ENCODE measurements at places on chromosomes 12 and 14.

GRCh38 chr12:58169826-58170225 is 228.5 kb downstream of the ATP23 start:
- no peak for DNase-seq
- no peak overlapping the region for H3K4me3 ChIP-seq
- H3K27me3 ChIP-seq, result peaks cover 50% of the 10 kb centered on the region
- H3K4me1 ChIP-seq, result no peaks in the 10 kb centered on the region
- H3K27ac ChIP-seq, result no peak overlapping the region
- no peaks in the 10 kb centered on the region for H3K36me3 ChIP-seq

- DNase-seq, result peak; percentile 63
- peaks cover 4% of the 10 kb centered on the region for H3K36me3 ChIP-seq
- H3K27me3 ChIP-seq, result no peaks in the 10 kb centered on the region
- H3K4me1 ChIP-seq, result peaks cover 20% of the 10 kb centered on the region
Observed at GRCh38 chr12:96061864-96062453, 26.6 kb upstream of the LTA4H start.

- no peak for DNase-seq
- no peak overlapping the region for H3K27ac ChIP-seq
- no peak overlapping the region for H3K4me3 ChIP-seq
Observed at GRCh38 chr12:89344862-89345202, 7.5 kb downstream of the DUSP6 start.

DNA sequence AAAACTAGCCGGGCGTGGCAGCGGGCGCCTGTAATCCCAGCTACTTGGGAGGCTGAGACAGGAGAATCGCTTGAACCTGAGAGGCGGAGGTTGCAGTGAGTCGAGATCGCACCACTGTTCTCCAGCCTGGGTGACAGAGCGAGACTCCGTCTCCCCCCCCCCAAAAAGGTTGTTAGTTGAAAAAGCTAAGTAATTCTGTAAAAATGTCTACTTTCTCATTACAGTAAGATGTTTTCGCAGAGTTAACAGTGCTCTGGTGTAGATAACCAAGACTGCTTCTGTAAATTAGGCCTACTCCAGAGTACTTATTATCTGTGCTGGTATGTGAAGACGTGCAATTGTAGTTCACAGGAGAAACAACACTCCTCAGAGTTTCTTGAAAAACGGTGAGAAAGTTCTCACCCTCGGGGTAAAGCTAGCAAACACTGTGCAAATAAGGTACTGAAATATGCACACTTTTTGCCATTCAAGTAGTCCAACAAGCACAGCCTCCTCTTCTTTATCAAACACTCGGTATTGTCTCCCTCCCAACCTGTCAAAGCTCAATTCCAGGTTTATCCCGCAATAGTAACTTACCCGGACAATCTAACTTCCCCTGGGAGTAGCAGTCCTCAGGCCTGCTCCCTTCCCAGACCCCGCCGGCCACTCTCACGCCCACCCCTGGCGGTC is 974 bp downstream of the BTBD7 start:
- peak overlapping the region; percentile 92 for H3K4me3 ChIP-seq
- peak overlapping the region; percentile 94 for H3K27ac ChIP-seq
- no peaks in the 10 kb centered on the region for H3K27me3 ChIP-seq
- peaks cover 12% of the 10 kb centered on the region for H3K36me3 ChIP-seq
- peak; percentile 13 for DNase-seq

- H3K4me3 ChIP-seq, result no peak overlapping the region
- no peak overlapping the region for H3K27ac ChIP-seq
- H3K4me1 ChIP-seq, result no peaks in the 10 kb centered on the region
- peaks cover 17% of the 10 kb centered on the region for H3K27me3 ChIP-seq
Observed at GRCh38 chr14:78162202-78162601, 8.0 kb upstream of the NRXN3 start.

- H3K27me3 ChIP-seq, result peaks cover 20% of the 10 kb centered on the region
- H3K4me1 ChIP-seq, result no peaks in the 10 kb centered on the region
- no peak overlapping the region for H3K27ac ChIP-seq
- DNase-seq, result no peak
- no peak overlapping the region for H3K4me3 ChIP-seq
Observed at GRCh38 chr14:38867561-38868150, 235.4 kb downstream of the SEC23A start.

GRCh38 chr12:106073179-106073578 is 65.6 kb downstream of the NUAK1 start:
- no peak overlapping the region for H3K27ac ChIP-seq
- no peaks in the 10 kb centered on the region for H3K4me1 ChIP-seq
- no peak overlapping the region for H3K4me3 ChIP-seq

- no peaks in the 10 kb centered on the region for H3K36me3 ChIP-seq
- no peaks in the 10 kb centered on the region for H3K27me3 ChIP-seq
- H3K4me3 ChIP-seq, result no peak overlapping the region
Observed at GRCh38 chr12:43158126-43158525, 393.9 kb downstream of the ADAMTS20 start.

DNA sequence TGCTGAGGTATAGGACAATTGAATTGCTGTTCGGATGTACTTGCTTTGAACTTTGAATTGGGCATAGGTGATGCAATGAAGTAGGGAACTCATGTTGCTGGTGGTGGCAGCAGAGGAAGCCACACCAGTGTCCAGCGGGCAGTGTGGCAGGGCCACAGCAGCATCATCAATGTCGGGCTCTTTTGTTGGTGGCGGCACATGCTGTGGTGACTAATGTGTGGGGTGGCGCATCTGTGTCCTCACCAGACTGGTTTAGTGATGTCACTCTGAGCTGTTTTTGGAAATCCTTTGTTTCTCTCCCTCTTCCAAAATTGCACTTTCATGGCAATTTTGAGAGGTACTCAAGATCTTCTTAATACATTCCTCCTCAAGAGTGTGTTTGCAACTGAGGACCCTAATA is 187.6 kb downstream of the ETNK1 start:
- no peaks in the 10 kb centered on the region for H3K4me1 ChIP-seq
- H3K27me3 ChIP-seq, result no peaks in the 10 kb centered on the region
- H3K36me3 ChIP-seq, result no peaks in the 10 kb centered on the region
- H3K4me3 ChIP-seq, result no peak overlapping the region
- no peak overlapping the region for H3K27ac ChIP-seq
- DNase-seq, result no peak

DNA sequence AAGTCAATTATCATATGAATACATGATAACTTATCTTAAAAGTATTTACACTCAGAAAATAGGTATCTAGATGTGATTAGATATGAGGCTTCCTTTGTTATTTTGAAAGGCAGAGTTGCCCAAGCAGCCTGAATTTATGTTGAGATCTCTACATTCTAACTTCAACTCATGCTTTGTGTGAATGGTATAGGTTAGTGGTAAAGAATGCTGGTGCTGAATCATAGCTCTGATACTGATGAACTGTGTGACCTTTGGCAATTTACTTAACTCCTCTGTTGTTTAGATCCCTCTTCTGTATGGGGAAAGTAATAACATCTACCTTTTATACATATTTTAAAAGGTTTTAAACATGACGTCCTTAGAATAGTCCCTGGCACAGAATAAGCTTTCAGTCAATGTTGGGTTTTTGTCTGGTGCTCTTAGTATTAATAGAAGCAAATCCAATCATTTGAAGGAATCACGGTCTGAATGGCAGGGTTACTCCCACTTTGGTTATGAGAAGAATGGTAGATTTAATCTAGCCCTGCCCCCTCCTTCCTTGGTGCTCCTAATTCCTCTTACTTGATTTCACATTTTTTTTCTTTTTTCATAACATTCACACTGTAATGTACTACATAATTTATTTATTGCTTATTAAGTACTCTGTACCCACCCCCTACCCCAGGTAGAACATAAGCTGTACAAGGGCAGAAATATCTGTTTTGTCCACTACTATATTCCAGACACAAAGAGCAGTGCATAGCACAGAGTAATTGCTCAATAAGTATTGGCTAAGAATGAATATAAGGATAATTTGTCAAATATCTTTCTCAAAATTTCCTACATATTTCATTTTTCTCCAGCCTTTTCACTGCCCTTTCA is 203.3 kb upstream of the KRR1 start:
- no peaks in the 10 kb centered on the region for H3K4me1 ChIP-seq
- no peaks in the 10 kb centered on the region for H3K27me3 ChIP-seq
- H3K4me3 ChIP-seq, result no peak overlapping the region
- no peak for DNase-seq
- no peaks in the 10 kb centered on the region for H3K36me3 ChIP-seq

DNA sequence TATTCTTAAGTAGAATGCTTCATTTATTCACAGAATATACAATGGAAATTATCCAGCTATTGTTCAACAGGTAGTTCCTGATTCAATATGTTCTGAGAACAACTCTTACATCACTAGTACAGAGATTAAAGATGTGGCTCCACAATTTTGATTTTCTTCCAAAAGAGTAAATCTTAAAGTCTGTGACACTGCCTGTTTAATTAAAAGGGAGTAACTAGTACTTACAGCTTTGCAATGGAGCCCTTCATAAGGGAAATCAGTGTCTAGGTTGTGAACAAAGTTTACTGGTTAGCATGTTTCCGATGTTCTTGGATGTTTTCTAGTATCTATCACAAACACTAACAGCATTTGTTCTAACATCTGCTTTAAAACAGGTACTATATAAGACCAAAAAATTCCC is 30.8 kb downstream of the MIA2 start:
- no peak overlapping the region for H3K4me3 ChIP-seq
- no peak for DNase-seq

All from central memory CD8-positive, alpha-beta T cell (primary cell).